ENCODE measurements at places on chromosomes 16 and 17.

DNA sequence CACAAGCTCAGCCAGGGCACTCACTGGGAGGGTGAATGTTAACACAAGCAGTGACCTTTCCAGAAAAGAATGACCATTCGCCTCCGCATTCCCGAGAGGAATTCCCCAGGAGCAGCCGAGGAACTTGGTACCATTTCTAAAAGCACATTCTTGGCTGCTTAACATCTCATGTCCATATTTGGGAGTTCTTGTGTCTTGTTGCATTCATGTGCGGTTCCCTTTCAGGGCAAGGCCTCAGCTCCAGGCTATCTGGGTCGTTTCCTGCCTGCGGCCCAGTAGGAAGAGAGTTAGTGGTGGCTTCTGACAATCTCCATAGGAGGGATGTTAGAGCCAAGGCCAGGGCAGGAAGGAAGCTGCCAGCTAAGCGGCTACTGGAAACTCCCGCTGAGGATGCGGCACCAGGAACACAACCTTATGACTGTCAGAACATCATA is 27.8 kb upstream of the MEAK7 start:
- DNase-seq: no peak

- no peak for DNase-seq
Measured at GRCh38 chr16:58863042-58863441, 128.9 kb upstream of the GOT2 start.

- peak; percentile 42 for DNase-seq
Measured at GRCh38 chr16:70738083-70738977, 52.5 kb upstream of the MTSS2 start.

DNA sequence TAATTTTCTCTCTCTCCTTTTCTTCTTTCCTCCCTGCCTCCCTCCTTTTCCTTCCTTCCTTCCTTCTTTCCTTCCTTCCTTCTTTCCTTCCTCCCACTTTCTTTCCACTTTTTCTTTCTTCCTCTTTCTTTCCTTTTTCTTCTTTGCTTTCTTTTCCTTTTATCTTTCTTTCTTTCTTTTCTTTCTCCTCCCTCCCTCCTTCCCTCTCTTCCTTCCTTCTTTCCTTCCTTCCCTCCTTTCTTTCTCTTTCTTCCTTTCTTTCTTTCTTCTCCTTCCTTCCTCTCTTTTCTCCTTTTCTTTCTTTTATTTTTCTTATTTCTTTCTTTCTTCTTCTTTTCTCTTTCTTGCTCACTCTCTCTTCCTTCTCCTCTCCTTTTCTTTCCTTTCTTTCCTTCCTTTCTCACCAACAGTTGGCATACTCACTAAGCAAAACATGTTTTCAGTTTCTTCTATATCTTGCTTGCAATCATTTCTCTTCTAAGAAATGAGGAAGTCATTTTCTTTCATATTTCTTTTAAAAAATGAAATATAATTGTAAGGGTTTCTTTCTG is 97.1 kb upstream of the MAF start:
- DNase-seq: no peak

- DNase-seq: no peak
Measured at GRCh38 chr17:80295559-80295958, 34.9 kb downstream of the RNF213 start.

DNA sequence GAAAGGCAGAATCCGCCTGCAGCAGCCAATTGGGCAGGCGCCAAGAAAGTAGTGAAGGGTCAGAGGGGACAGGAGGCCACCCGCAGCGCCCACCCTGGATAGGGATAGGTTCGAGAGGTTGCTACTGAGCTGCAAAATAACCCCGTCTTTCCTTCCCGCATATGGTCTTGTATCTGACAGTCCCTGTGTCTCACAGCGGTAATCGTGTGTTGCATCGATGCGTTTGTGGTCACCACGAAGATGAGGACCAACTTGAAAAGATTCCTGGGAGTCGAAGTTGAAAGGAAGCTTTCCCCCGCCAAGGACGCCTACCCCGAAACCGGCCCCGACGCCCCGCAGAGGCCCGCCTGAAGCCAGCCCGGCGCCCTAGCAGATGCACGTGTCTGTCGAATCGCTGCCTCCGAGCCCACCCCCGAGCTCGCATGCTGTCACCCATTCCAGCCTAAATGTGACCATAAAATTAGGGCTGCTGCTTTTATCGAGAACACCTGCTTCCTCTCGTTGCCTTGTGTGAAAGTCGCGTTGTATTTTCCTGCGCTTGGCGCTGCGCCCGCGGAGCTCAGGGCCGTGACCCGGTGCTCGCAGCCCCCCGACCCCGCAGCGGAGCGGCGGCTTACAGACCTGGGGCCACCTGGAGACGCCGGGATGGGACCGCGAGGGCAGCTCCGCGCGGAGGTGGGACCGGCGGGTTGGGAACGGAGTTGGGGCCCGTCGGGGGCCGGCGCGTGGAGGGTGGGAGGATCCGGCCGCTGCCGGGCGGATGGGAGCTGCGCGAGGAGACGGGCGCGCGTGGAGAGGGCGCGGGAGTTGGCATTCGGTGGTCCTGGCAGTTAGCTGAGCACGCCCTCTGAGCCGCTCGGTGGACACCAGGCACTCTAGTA is at the start of gene CMTM2:
Gene CMTM2, plus strand, starts transcription at position 813 of the 881 bp plus-strand sequence. CDS start 145 bp downstream, outside the sequence.
- no peak for DNase-seq

DNA sequence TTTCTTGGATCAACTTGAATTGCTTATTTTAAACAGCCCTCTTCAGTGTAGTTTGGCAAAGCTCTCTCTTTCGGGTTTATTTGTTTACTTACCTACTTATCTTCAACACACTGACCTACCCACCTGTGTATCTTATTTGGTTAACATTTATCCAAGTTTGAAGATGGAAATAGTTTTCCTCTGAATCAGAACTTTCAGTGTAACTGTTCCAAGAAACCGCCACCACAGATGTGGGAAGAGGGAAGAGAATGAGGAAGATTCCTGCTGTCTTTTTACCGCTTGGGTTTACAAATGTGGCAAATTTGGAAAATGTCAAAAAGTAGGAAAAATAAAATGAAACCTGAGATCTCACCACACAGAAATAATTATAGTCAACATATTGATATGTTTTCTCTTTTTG is 115.8 kb downstream of the MSI2 start:
- no peak for DNase-seq

DNA sequence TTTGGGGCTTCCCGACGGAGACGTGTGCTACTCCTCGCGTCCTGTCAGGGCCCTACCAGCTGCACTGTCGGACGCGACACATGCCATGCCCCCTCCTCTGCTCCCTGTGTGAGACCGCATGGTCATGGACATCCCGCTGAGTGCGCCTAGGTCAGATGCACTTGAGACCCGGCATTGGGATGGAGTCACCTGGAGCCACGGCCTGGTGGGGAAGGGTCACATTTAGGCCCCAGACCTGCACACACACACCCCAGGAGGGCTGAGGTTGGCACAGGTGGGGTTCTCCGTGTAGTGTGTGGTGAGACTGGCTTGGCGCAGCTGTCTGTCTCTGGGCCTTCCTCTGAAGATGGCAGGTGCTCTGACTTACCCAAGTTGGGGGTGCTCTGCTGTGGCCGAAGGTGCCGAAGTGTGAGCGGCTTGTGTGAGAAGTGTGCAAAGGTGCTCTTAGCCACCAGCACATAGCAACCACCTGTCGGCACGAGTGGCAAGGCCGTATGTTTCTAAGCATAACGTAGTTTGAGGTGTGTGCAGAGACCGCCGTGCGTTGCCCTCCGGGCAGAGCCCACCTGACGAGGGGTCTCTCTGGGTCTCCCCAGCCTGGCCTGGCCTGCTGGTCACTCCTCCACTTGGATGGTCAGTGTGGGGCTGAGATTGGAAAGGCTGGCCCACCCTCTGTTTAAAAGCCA is 108.6 kb downstream of the BANP start:
- DNase-seq: peak; percentile 65

GRCh38 chr16:11094857-11095565 is 150.6 kb downstream of the CLEC16A start:
- no peak for DNase-seq

DNA sequence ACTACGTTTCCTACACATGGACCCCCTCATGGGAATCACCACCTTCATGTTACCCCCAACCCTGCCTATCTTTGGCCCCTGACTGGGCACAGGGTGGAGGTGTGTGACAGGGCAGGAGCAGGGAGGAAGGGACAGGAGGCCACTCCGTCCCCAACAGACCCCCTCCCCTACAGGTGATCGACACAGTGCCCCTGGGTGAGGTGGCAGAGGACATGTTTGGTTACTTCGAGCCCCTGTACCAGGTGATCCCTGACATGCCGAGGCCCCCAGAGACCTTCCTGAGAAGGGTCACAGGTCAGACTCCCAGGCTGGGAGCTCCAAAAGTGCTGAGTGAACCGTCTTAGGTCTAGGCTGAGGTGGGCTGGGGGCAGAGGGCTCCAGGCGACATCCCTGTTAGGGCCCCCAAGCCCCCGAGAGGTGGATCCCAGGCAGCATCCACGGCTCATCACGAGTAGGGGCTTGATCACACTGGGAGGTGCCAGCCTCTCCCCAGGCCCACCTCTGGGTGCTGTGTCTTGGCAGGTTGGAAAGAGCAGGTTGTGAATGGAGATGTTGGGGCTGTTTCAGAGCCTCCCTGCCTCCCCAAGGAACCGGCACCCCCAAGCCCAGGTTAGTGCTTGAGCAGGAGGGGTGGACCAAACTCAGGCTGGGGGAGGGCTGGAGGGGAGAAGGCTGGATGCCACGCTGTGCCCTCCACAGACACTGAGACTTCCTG is 1.5 kb downstream of the ACBD4 start:
- no peak for DNase-seq

DNA sequence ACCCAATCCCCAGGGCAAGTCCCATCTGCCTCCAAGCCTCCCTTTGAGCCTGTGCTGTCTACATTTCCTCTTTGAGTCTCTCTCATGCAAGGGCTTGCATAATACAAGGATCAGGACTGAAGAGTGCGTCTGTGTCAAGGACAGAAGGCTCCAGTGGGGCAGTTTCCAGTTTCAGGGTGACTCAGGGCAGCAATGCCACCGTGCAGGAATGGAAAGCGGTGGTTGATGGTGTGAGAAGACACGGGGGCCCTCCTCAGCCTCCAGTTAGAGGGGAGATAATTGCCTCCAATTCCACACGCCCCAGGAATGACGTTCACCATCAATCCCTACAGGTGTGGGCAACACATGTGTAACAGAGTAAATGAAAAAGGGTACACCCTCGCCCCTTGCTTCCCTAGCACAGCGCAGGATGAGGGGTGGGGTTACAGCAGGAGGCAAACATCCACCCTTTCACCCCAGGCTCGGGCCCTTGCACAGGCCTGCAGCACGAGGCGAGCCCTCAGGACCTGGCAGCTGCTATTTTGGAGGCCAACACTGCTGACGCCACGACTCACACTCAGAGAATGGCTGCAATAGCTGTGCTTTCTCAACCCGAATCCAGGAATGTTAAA is 24.8 kb upstream of the SLC25A19 start:
- DNase-seq: no peak

DNA sequence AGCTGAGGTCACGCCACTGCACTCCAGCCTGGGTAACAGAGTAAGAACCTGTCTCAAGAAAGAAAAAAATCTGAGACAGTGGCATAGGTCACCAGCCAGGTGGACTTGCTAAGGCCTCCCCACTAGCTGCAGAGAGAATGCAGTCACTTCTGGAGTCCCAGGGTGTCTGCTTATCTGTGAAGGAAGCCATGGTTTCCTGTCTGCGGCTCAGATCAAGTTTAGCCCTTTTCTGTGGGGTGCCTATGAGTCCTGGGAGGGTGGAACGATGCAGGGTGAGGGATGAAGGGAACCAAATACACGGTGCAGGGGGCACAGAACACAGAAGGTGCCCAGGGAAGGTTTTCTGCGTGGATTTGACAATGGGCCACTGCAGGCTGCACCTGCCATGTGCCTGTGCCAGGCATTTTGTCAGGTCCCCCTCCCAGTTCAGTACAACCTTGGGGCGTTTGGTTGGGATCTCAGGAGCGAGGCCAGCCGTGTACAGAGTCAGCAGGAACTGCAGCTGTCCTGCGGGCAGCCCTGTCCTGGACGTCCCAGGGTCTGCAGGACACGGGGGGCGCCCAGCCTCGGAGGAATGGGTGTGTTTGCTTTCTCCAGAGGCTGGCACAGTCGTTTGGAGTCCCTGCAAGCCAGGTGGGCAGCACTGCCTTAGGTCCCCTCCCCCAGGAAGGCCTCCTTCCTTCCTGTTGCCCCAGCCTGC is 41.8 kb downstream of the RAB11FIP4 start:
- no peak for DNase-seq

DNA sequence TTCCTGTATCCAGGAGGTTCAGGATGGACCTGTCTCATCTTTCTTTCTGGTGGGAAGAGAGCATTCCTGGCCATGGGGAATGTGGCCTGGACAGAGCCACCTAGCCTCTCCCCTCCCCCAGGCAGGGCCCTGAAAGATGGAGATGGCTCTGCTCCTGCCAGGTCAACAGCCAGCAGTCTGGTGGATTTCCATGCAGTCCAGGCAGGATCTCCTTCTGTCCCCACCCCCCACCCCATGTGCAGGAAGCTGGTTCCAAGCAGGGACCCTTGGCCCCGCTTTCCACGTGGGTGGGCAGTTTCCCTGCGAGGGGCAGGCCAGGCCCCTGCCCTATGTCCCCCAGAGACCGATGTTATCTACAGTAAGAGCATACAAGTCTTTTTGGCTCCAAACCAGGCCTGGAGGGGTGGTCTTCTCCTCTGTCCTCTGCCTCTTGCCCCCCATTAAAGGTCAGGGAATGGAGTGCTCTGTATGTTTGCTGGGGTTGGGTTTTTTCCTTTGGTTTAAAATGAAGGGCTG is 240.5 kb downstream of the SEC14L1 start:
- no peak for DNase-seq

DNA sequence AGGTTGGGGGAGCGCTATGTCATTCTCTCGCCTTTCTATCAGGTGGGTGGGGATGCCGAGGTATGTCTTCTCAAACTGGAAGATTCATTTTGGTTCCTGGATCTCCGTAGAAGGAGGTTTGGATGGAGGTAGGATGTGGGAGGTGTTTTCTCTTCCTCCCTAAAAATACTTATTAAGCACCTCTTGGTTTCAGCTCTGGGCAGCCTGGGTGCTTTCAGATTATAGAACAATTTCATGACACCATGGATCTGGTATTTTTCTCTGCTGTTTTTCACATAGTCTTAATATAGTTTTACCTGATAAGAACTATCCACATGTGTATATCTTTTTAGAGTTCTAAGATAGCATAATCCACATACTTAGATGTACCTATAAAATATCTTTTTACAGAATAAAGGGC is 92.9 kb downstream of the YPEL2 start:
- no peak for DNase-seq

GRCh38 chr16:52494145-52494544 is 52.8 kb downstream of the TOX3 start:
- no peak for DNase-seq

GRCh38 chr17:17344507-17345293 is 41.5 kb downstream of the NT5M start:
- no peak for DNase-seq

DNA sequence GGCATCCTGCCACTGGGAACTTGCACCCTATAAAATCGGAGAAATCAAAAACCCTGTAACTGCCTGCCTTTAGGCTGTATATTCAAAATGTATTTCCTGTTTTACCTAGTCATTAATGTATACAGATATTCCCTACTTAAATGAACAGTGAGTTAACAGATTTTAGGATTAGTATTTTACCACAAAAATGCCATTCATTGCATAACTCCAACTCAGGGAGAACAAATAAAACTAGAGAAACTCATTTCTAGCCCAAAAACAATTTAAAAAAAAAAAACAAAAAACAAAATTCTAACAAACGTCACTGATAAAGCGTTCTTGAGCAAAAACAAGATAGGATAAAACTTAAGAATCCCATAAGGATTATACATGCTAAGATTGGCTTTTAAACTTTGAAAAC is 3.7 kb upstream of the DHX33 start:
- no peak for DNase-seq

- no peak for DNase-seq
Measured at GRCh38 chr16:12517310-12517694, 286.4 kb downstream of the CPPED1 start.

All from posterior cingulate gyrus (tissue), 11 donors.